NCI-H69 (cell line): ENCODE measurements at places on chromosomes 7 and 10.

DNA sequence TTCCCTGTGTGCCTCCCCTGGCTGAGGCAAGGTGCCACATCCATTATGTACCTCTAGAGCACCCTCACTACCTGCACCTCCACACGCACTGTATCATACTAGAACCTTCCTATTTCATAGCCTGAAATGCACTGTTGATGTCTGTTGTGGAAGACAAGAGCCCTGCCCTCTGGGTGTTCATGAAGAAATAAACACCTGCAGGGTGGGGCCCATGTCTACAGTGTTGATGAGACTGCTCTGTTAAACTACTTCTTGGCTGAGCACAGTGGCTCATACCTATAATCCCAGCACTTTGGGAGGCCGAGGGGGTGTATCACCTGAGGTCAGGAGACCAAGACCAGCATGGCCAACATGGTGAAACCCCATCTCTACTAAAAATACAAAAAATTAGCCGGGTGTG is 14.0 kb downstream of the SORBS1 start:
- DNase-seq = no peak

- peak; percentile 71 for DNase-seq
Measured at GRCh38 chr7:3065724-3066143, 22.1 kb upstream of the CARD11 start.

DNA sequence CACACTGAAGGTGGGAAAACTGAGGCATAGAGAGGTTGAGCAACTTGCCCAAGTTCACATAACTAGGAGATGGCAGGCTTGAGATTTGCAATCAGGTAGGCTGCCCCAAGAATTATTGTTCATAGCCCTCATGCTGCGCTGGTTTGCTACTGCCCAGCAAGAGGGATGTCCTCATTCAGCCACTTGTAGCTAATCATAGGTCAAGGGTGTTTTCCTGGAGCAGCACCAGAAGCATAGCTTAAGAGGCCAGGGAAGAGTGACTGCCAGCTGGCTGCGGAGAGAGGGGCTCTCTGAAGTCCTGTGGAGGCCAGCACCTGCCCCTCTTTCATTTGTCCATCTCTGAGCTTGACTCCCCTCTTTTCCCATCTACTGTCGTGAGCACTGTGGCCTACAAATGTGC is 15.0 kb downstream of the CDHR3 start:
- DNase-seq = no peak

- no peak for DNase-seq
Measured at GRCh38 chr10:10865913-10866312, 151.8 kb upstream of the CELF2 start.

DNA sequence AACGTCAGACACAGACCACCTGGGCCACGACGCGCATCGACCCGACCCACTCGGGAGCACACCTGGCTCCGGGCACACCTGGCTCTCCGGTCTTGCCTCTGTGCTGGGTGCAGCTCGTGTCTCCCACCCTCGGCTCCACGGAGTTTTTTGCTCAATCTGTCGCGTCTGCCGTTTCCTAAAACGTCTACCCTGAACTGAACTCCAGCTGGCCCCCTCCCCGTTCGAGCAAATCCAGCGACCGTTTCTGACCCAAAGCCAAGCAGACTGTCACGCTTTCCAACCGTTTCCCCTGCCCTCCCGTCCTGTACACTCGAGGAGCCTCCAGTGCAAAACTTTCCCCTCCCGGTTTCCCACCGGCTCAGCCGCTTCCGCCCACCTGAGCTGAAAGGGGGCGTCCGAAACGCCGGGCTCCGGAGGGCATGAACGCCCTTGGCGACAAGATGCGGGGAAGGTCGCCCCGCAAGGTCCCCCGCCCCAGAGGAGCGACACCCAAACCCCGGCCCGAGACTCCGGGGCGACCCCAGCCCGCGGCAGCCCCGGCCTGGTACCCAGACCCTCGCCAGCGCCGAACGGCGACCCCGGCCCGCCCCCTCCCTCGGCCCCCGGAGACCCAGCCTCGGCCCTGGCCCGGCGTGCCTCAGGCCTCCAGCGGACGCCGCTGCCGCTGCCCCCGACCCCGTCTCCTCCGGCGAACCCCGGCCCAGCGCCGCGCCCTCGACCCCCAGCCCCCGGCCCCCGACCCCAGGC is 557 bp downstream of the CYTH3 start:
- peak; percentile 55 for DNase-seq

DNA sequence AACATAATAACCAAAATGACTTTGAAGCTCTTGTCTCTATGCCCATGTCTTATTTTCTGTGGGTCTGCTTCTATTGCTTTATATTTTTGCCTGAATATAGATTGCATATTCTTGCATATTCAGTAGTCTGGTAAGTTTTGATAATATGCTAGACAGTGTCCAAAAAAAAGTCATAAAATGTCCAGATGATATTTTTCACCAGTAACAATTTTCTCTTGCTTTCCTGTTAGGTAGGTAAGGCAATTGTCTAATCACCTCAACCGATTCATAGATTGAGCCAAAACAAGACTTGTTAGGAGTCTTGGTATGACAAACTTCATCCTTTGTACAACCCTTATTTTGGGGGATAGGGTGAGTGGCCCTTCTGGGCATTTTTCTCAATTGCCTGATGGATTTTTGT is 277.0 kb upstream of the NRP1 start:
- DNase-seq = no peak

- DNase-seq = peak; percentile 79
Measured at GRCh38 chr7:39582536-39582935, 16.3 kb downstream of the YAE1 start.

- no peak for DNase-seq
Measured at GRCh38 chr10:78210548-78210947, 176.9 kb downstream of the RPS24 start.

DNA sequence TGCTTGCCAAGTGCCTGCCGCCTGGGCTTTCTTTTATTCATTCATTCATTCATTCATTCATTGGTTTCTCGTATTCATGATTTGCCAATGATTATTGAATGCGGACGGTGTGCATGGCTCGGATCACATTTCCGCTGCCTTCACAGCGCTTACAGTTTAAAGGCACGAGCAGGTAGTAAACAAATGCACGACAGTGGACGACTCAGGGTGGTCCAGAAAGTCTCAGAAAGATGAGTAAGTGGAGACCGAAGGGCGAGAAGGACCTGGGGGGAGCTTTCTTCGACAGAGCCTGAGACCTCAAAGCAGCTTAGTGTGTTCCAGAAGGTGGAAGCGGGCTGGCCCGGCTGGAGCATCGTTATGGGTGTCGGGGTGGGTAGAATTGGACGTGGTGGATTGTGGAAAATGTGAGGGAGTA is 506 bp downstream of the MCM10 start:
- DNase-seq = no peak

DNA sequence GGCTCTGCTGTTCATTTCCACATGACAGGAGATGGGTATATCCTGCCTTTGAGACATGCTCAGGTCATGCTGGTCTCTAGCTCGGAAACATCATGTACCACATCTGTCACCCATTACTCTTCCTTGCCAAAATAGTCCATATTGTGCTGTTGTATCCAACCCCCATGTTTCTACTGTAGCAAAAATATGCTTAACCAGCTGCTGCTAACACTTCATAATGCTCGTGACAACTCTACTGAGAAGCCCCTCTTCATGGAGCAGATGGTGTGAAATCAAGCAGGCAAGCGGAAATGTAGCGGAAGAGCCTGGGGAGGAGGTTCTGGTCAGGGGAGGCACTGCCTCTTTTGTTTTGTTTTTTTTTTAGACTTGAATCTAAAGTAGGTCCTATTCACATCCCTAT is 82.9 kb downstream of the NPY start:
- peak; percentile 16 for DNase-seq

GRCh38 chr7:107048783-107049418 is 4.4 kb downstream of the PRKAR2B start:
- no peak for DNase-seq

GRCh38 chr7:150476285-150476684 is 25.9 kb downstream of the GIMAP8 start:
- DNase-seq = no peak

- no peak for DNase-seq
Measured at GRCh38 chr10:133277277-133277992, 767 bp upstream of the ADAM8 start.

DNA sequence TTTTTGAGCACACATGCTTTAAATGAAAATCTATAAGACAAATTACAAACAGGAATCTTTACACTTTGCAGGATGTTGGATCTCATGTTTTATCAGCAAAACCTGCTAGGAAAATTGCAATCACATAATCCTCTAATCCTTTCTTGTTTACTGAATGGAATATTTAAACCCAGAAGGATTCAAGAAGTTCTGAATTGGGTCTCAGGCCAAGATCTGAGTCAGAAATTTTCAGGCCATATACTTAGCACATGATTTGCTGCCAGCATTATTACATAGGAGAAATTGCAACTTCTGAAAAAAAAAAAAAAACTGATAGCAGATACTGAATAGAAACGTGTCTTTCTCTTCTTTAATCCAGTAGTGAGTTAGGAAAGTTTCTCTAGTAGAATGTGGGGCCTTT is 1005.3 kb upstream of the POT1 start:
- DNase-seq = no peak

GRCh38 chr10:693506-693905 is 4.0 kb upstream of the DIP2C start:
- peak; percentile 20 for DNase-seq

DNA sequence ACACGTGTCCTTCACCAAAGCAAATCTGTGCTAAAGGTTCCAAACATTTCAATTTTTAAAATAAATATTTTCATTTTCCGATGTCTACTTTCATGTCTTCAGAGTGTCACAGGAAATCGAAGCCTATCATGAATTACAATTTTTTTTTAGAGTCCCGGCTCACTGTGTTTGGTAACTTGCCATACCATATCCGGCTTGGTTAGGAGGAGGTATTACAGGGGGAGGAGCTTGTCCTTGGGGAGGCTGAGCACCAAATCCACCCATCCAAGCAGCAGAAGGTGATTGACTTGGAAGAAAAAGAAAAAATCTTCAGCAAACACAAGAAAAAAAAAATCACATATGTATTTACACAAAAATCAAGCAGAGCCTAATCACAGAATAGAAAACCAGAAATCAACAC is 21.3 kb downstream of the TIAL1 start:
- no peak for DNase-seq

DNA sequence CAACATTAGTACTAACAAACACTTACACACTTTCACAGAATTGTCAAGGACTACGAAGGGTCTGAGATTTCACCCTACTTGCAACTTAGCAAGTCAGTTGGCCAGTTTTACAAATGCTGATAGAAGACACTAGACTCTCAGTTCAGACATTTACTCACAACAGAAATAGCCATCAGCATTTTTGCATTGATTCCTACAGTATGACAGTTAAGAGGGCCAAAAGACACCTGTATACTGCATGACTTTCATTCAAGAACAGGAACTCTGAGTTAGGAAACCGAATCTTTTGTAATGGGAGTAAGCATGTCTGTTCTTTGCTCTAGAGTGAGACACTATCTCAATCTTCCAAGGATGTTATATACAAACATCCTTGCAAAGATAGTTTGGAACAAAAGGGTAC is 40.9 kb downstream of the FAM204A start:
- no peak for DNase-seq

- no peak for DNase-seq
Measured at GRCh38 chr7:127689194-127689772, 37.3 kb downstream of the SND1 start.

DNA sequence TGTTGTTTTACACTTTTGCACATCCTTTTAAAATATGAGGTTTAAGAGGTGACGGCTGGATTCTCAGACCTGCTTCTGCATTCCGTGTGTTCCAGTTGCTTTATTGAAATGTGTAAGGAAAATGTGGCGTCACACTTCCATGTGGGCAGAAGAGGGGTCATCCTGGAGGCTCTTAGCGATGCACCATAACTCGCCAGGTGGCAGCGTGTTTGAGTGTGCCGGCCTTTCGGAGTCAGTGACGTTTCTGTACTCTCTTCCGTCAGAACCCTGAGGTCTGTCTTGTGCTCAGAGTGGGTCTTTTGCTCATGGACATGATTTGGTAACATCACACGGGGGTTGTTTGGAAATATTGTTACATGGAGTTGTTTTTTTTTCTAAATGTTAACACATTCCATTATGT is 9.1 kb downstream of the PPP2R2D start:
- no peak for DNase-seq

- DNase-seq = peak; percentile 82
Measured at GRCh38 chr7:35035511-35035961, 1.7 kb downstream of the DPY19L1 start.

DNA sequence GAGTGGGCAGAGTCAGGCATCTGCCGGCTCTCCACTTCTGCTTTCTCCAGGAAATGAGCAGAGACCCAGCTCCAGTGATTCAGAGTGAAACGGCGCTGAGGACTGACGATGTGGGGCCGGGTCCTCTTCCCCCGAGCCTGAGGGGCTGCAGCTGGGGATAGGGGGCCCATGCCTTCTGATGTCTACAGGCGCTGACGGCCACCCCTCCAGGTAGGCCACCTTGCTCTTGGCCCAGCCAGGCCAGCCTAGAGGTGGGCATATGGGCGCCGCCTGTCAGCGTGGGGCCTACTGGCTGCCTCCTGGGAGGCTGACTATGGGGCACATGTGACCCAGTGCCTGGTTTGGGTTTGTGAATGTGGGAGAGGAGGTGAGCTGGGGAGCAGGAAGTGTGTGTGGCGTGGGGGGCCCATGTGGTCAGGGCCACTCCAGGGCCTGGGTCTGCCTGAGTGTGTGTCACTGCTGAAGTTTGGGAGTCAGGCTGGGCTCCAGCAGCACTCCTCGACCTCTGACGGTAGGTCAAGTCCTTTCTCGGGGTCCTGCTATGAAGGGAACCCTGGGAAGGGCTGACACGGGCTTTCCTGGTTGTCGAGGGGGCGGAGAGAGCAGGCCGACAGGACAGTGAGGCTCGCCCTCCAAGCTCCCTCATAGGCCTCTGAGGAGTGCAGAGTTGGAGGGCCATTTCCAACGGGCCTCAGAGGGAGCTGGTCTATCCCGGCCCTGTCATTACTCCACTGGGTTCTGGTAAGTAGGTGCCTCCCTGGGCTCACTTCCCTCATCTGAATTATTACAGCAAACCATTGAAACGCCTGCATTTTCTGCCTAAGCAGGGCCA is at the start of gene WDFY4:
Gene WDFY4 (plus strand): TSS at position 82 of the 832 bp plus-strand sequence. CDS start 24,860 bp downstream, outside the sequence.
- DNase-seq = no peak

- no peak for DNase-seq
Measured at GRCh38 chr7:116730097-116731022, 58.4 kb downstream of the MET start.

DNA sequence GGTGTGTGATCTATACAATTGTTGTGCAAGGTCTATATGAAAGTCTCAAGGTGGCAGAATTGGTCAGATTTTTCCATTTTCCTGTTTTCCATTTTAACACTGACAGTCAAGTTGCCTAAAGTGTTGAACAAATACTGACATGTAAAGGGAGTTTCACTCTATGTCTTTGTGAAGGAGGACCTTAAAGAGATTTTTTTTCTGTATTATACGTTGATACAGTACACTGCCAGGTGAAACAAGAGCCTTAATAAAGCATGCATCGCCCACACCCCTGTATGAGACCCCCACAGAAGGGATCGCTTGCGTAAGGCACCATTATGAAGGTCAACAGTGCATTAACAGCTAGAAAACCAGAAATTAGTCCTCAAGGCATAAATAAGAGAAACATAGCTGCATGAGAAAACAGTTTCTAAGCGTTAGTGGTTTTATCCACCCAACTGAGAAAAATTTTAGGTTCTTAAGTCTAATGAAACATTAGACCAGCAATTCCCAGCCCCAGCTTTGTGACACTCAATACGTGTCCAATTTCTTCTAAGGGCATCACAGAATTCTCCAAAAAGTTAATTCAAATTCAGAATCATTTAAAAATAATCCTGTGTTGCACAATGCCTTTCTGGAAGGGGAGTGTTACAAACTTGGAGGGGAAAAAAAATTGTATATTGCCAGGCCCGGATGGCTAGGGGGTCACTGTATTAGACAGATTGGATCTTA is 6.9 kb downstream of the KLF6 start:
- no peak for DNase-seq
